ENCODE measurements at places on chromosomes 5 and 9. TPM values are rescaled to one million over a fixed set of nuclear protein-coding genes. Genes with fewer than 3 reads are reported as not detected.

UBE2QL1 gene
- total RNA-seq, result 0.25 TPM

GOLGA1 gene
- total RNA-seq, result 53.1 TPM

TCERG1 gene
- total RNA-seq, result 66.4 TPM

FBN2 gene
- total RNA-seq, result 45.1 TPM

FAM114A2 gene
- total RNA-seq, result 34.7 TPM

GZMA gene
- total RNA-seq, result not detected

Measured in fibroblast of the aortic adventitia (primary cell).